ENCODE measurements at places on chromosomes 2 and 18. TPM values are rescaled to one million over a fixed set of nuclear protein-coding genes. Genes with fewer than 3 reads are reported as not detected.

RIT2 gene
- total RNA-seq: not detected

ACVR2A gene
- 2.9 TPM for total RNA-seq

ATG9A gene
- 80.6 TPM for total RNA-seq

CDCA7 gene
- 18.1 TPM for total RNA-seq

RNPEPL1 gene
- 22.6 TPM for total RNA-seq

KCNS3 gene
- not detected for total RNA-seq

IL1RL2 gene
- total RNA-seq: 0.75 TPM

MEIS1 gene
- not detected for total RNA-seq

All from activated naive CD4-positive, alpha-beta T cell treated with anti-CD3 and anti-CD28 coated beads, Interleukin-2, amount 50 U/mL, for 72 hours (primary cell).